ENCODE measurements at places on chromosomes 3 and 15.

- no peak for DNase-seq
Observed at GRCh38 chr15:76993114-76993725, 1.7 kb upstream of the PSTPIP1 start.

GRCh38 chr3:159924411-159924810 lies 64.2 kb upstream of the IL12A start:
- no peak for DNase-seq

- DNase-seq, result no peak
Observed at GRCh38 chr3:125043599-125044151, 12.1 kb downstream of the HEG1 start.

- no peak for DNase-seq
Observed at GRCh38 chr3:43748179-43748578, 57.4 kb downstream of the ABHD5 start.

DNA sequence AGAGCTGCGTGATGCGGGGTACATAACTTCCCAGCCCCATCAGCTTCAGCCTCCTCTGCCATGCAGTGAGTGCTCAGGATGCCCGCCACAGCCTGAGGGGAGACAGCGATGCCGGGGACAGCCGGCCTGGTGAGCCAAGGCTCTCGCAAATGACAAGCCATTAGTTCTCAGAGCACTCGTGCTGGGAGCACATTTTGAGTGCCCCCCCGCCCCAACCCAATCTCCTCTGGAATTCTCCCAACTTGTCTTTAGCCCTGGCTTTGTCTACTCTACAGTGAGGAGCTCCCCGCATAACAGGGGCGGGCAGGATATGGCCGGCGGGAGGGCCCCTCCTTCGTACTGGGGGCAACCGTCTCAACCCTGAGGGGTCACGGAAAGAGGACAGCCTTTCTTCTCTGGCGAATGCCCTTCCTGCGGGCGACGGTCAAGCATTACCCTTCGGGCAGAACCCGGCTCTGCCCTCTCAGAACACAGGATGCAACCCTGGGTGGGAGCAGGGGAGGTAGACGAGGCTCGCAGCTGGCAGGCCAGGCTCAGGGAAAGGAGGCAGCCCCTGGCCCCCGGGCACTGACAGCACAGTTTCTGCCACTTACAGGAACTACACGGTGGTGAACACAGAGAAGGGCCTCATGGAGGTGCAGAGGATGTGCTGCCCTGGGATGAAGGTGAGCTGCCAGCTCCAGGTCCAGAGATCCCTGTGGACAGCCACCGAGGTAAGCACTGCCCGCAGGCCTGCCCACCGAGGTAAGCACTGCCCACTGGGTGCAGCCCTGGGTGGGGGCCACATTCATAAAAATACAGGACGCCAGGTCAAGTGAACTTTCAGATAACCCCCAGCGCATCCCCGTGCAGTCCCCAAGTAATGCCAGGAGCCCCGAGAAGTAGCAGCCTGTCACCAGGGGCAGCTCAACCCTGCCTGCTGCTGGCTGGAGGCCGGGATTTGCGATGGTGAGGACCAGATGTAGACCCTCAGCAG lies 141.7 kb downstream of the LRRK1 start:
- DNase-seq, result no peak

GRCh38 chr3:36408146-36408545 lies 27.8 kb downstream of the STAC start:
- DNase-seq, result no peak

- DNase-seq, result no peak
Observed at GRCh38 chr3:30503446-30503845, 103.0 kb upstream of the TGFBR2 start.

DNA sequence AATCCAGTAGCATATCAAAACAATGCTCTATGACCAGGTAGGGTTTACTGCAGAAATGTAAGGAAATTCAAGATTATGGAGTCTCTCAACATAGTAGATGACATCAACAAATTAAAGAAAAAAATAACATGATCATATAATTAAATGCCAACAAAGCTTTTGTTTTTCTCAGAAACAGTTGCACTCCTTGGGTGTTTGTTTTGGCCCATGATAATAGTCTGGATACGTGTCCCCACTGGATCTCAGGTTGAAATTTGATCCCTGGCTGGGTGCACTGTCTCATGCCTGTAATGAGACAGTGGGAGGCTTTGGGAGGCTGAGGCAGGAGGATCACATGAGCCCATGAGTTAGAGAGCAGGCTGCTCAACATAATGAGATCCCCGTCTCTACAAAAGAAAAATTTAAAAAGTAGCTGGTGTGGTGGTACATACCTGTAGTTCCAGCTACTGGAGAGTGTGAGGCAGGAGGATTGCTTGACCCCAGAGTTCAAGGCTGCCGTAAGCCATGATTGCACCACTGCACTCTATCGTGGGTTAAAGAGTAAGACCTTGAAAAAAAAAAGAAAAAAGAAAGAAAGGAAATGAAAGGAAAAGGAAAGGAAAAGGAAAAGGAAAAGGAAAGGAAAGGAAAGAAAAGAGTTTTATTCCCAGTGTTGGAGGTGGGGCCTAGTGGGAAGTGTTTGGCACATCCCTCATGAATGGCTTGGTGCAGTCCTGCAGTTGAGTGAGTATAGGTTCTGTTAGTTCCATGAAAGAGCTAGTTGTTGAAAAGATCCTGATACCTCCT lies 53.3 kb upstream of the FOXB1 start:
- no peak for DNase-seq

DNA sequence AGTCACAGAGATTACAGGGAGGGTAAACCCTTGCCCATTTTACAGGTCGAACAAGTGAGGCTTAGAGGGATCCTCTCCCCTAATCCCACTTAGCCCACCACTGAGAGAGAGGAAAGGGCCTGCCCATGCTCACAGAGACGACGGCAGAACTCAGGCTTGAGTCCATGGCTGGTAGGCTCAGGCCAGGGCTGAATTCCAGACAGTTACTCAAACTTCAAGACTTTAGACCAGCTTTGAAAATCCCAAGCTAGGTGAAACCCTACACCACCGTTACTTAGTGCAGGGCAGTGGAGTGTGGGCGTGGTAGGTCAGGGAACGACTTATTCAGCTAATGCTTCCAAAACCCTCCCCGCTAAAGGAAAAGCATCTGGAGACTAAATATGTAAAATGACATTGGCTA lies 16.4 kb downstream of the GRIP2 start:
- no peak for DNase-seq

DNA sequence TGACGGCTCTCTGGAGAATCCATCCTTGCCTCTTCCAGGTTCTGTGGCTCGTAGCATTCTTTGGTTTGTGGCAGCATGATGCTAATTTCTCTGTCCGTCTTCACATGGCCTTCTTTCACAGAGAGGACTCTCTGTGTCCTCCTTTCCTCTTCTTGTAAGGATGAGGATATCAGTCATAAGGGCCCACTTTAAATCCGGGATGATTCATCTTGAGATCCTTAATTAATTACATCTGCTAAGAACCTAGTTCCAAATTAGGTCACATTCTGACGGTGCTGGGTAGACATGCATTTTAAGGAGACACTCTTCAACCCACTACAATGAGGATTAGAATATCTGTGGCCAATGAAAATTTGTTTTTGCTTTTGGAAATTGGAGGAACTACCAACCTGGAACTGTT lies 15.7 kb upstream of the GXYLT2 start:
- peak; percentile 51 for DNase-seq

DNA sequence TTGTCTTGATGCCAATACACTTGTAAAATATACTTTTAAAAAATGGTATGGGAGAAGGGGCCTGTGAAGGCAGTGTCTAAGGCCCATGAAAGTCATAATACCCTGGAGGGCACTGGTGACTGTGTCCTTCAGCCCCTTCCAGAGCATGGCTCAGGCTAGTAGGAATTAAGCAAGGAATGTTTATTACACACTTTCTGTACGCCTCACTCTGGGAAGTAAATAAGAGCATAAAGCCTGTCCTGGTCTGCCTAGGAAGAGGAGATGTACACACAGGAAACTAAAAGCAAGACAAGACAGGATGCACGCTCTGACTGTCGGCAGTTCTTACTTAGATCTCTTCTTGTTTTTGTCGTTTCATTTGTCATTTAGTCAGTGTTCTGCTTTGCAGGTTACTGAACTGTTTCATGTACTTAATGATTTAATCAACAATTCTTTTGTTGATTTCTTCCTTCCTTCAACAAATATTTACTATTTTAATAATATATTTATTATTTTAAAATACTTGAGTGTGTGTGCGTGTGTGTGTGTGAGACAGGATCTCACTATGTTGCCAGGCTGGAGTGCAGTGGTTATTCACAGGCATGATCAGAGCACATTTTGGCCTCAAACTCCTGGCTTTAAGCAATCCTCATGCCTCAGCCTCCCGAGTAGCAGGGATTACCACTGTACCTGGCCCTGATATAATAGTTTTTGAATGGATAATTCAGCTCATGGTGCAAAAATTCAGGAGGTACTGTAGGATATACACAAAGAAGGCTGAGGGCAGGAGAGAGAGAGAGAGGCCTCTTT lies 9.0 kb upstream of the SMAD6 start:
- DNase-seq, result no peak

DNA sequence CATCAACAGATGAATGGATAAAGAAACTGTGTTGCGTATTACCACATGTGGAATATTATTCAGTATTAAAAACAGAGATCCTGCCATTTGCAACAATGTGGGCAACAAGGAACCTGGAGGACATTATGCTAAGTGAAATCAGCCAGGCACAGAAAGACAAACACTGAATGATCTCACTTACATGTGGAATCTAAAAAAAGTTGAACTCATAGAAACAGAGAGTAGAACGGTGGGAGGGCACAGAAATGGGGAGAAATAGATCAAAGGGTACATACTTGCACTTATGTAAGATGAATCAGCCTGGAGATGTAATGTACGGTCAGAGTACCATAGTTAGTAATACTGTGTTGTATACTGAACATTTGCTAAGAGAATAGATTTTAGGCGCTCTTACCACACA lies 29.8 kb upstream of the MUC13 start:
- DNase-seq, result peak; percentile 38
